ENCODE measurements at places on chromosomes 3 and 15.

DNA sequence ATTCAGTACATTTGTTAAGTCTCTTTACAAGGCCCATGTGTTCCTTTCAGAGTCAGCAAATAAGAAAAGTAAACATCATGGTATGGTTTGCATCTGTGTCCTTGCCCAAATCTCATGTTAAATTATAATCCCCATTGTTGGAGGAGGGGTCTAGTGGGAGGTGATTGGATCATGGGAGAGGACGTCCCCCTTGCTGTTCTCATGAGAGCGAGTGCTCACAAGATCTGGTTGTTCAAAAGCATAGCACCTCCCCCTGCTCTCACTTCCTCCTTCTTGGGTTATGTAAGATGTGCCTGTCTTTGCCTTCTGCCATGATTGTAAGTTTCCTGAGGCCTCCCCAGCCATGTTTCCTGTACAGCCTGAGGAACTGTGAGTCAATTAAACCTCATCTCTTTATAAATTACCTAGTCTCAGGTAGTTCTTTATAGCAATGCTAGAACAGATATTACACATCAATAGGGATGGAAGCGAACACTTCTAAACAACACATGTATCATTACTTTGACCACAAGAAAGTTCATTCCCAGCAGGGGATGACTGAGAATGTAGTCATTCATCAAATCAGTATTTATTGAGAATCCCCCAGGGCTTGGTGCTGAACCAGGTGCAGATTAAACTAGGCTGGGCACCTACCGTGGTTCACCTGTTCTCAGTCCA, 4.1 kb downstream of the EFCAB12 start:
- no peak for DNase-seq

- DNase-seq, result no peak
Measured at GRCh38 chr3:135009014-135009413, 214.0 kb downstream of the EPHB1 start.

GRCh38 chr3:52524258-52524751, 9.4 kb downstream of the NT5DC2 start:
- DNase-seq, result no peak

GRCh38 chr3:61897848-61898247, 336.5 kb downstream of the PTPRG start:
- DNase-seq, result no peak

DNA sequence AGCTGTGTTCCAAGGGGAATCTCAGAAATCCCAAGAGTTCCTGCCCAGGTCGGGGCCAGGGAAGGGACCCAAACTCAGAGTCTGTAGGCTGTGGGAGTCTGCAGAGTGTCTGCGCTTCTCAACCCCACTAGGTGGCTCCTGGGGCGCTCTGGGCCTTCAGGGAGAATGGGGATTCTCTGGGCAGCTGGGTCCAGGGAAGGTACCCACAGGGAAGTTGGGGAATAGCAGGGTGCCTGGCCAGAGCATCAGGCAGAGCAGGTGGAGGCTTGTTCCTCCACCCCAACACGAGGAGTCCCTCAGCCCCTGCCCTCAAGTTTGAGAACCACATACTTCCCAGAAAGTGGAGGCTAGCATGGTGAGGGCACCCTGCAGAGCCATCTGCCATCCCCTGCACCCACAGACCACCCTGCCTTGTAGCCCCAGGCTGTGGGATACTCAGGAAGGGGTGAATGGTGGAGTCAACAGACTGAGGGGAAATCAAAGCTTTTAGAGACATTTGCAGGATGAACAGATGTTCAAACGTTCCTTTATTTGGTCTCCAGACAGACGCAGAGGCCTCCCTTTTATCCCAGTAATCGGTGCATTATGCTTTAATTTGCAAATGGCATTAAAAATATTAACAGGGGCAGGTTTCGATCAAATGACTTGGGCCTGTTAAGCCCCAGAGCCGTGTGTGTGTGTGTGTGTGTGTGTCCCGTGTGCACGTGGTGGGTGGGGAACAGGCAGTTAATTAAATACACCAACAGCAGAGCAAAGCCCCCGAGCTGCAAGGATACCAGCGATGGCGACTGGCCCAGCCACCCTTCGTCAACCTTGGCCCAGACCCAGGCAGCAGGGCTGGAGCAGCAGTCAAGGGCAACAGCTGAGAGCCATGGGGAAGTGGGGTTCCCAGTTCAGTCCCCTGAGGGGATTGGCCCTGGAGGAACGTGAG, 57.7 kb downstream of the DNAJB8 start:
- no peak for DNase-seq

GRCh38 chr15:26662283-26662682, 110.6 kb downstream of the GABRB3 start:
- no peak for DNase-seq

DNA sequence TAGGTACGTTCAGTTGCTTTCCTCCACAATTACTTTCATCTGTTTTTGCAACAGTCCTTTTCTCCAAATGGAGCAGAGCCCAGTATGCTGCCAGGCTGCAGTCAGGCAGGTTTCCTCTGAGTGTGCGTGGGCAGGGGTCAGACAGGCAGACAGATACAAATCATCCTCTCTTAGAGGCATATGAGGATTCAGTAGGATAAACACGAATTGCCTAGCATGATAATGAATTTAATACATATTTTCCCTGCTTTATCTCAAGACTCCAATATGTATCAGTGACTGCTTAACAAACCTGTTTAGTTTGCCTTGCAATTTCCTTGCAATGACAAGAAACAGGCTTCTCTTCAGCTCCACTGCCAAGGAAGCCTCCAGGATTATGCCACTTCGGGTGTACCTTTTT, 140.7 kb upstream of the NR2E3 start:
- no peak for DNase-seq

GRCh38 chr15:60729850-60730458, 251.0 kb upstream of the ICE2 start:
- DNase-seq, result peak; percentile 12

- DNase-seq, result no peak
Measured at GRCh38 chr3:53712817-53713388, 133.3 kb downstream of the CHDH start.

- no peak for DNase-seq
Measured at GRCh38 chr3:154050216-154050615, 71.0 kb upstream of the ARHGEF26 start.

DNA sequence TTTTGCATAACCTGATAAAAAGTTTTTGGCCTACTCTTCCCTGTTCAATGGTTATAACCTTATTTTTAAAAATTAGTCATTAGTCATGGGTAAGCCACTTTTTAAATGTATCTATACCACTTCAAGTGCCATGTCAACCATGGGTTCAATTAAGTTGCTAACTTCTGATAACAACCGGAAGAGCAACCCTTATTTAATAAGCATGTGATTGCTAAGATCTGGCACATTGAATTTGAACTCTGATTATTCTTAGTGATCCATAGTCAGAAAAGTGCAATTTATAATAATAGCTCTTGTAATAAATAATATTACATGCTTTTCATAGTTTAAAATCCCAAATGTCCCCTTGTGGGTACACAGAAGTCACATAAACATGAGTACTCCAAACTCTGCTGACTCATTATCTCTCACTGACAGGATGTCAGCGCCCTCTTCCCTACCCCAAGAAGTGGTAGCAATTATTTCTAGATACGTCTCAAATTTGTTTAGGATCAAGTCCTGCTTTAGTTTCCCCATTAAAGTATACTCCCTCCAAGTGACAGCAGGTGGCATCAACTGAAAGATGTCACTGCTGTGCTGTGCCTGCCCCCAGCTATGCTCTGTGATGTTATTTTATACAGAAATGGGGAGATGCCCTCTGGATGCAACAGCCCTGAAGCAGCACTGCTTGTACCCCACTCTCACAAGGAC, 18.6 kb downstream of the SAMD7 start:
- no peak for DNase-seq

DNA sequence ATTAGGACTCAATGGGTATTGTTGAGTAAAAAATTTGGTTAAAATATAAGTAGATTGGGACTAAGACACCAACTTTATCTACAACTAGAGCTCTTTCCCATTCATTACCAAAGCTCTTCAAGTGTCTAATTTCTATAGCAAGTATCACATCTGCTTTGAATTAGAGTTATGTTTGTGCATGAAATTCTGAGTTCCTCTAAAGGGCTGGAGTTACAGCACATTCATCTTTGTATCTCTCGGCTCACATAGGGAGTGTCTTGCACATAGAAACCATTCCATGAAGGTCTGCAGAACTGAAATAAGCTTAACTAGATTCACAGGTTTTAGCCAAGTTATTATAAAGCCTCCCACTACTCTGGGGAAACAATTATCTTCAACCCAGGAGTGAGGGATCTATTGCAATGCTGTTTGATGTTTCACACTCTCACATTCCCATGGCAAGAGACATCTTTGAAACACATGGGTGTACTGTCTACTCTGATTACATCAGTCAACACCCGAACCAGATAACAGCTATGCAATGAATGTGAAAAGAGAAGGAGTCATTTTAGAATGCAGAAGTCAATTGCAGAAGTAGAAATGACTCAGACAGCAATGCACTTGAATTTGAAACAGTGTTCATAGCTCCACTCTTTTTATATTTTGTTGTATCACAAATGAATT, 93.1 kb upstream of the KBTBD8 start:
- DNase-seq, result no peak

DNA sequence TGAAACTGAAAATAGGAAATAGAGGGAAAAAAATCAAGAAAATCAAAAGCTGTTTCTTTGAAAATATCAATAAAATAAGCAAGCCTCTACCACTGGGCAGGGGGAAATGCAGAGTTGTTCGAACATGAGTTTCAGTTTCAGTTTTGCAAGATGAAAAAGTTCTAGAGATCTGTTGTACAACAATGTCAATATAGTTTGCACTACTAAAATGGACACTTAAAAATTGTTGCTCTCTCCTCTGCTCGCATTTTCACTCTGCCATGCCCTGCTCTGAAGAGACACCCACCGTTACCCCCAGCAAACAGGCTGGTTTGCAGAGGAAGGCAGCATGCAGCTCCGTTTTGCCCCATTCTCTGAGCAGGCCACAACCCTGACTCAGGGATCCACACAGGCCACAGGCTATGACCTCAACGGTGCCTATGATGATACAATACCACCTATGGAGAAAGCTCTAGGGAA, 64.5 kb downstream of the ZNF148 start:
- DNase-seq, result no peak

DNA sequence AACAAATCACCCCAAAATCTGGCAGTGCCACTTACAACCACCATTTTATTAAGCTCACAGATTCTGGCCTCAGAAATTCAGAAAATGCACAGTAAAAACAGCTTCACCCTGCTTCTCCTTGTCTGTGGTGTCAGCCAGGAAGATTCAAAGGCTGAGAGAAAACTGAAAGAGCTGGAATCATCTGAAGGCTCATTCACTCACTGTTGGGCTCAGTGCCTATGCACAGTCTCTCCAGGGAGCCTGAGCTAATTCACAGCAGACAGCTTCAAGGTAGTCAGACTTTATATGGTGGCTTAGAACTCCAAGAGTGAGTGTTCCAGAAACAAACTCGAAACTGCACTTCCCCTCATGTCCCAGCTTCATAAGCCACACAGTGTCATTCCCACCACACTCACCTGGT, 16.5 kb upstream of the PLOD2 start:
- no peak for DNase-seq

- no peak for DNase-seq
Measured at GRCh38 chr3:116135457-116136085, 309.7 kb downstream of the LSAMP start.

GRCh38 chr3:157559401-157559800, 56.2 kb upstream of the VEPH1 start:
- no peak for DNase-seq

GRCh38 chr3:23103764-23104163, 99.4 kb upstream of the UBE2E2 start:
- DNase-seq, result no peak

- DNase-seq, result no peak
Measured at GRCh38 chr3:13065727-13066126, 7.5 kb downstream of the IQSEC1 start.

DNA sequence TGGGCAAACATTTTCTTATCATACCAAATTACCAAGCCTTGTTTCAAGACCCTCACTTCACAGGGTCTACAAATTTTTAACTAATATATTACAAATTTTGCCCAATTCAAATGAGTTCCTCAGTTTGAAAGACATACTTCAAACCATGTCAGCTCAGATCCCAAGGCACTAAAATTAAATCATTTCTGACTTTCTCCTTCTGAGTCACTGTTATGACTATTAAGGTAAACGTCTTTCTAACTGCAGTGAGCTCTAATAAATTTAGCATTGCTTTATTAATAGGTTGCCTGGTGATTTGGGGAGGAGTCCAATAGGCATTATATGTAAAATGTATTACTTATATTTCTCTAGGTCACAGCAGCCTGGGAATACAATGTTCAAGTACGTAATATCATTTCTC, 158.2 kb upstream of the ARHGEF26 start:
- no peak for DNase-seq
